ENCODE measurements at places on chromosomes 11 and 22.

DNA sequence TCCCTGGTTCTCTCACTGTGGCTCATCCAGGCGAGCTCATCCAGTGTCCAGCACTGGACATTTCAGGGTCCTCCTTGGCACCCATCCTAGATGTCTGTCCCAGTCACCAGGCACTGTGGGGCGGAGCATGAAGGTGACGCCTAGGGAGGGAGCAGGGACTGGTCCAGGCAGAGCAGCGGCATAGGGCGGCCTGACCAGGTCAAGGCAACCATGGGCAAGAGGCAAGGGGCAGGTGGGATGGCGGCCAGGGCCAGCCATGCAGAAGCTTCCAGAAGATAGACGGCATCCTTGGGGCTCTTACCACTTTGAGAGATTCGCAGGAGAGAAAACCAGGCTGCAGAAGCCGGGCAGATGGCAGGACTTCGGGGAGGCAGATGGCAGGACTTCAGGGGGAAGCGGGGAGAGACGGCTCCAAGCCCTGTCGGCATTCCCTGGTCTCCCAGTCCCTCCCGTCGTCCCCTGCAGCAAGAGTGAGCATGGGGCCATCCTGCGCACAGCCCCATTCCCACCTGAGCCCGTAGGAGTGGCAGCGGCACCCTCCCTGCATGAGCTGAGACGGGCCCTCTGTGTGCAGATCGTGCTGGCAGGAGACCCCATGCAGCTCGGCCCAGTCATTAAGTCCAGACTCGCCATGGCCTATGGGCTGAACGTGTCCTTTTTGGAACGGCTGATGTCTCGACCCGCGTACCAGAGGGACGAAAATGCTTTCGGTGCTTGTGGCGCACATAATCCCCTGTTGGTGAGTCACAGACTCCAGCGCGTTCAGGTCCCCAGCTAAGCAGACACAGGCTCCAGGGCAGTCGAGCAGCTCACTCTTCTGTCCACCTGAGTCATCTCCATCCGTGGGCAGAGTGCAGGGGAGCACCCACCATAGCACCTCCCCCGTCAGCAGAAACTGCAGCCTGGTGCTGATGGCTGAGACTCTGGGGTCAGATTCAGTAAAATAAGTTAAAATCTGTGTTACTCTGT lies 20.1 kb upstream of the PANX2 start:
- DNase-seq, result no peak

DNA sequence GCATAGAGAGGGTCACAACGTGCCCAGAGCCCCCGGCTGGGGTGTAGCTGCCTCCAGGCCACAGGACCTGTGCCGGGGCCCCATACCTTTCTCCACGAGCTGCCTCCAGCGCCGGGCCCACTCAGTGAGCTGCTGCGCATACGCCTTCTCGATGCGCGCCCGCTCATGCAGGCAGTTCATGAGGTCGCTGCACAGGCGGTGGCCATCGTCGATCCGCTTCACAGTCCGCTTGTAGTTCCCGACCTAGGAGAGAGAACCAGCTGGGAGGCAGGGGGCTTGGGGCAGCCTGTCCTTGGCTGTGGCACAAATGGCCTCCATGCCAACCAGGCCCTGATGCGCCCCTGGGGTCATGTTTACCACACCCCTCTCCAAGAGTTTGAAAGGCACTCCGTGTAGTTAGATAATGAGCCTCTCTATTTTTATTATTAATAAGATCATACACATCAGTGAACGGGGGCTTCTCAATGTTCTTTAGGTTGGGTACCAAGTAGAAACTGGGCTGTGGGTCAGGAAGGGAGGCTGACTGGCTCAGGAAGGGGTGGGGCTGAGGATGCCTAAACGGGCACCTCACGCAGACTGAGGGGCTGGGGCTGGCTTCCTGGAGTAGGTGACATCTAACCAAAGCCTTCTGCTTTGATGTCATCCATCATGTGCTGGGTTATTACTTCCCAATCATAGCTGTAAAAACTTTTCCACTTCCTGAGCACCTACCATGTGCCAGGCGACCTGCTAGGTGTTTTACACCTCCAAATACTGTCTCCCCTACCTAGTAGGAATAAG lies 36.5 kb upstream of the ARFGAP3 start:
- DNase-seq, result no peak

GRCh38 chr11:95897731-95898130 lies 26.2 kb downstream of the MTMR2 start:
- no peak for DNase-seq

GRCh38 chr11:121552154-121552553 lies 99.4 kb upstream of the SORL1-AS1 start:
- no peak for DNase-seq

- no peak for DNase-seq
Measured at GRCh38 chr11:85062659-85063058, 564.5 kb downstream of the DLG2 start.

GRCh38 chr11:11663907-11664306 lies 42.1 kb upstream of the GALNT18 start:
- no peak for DNase-seq

GRCh38 chr11:118051611-118052461 lies 25.0 kb upstream of the TMPRSS4 start:
- DNase-seq, result no peak

DNA sequence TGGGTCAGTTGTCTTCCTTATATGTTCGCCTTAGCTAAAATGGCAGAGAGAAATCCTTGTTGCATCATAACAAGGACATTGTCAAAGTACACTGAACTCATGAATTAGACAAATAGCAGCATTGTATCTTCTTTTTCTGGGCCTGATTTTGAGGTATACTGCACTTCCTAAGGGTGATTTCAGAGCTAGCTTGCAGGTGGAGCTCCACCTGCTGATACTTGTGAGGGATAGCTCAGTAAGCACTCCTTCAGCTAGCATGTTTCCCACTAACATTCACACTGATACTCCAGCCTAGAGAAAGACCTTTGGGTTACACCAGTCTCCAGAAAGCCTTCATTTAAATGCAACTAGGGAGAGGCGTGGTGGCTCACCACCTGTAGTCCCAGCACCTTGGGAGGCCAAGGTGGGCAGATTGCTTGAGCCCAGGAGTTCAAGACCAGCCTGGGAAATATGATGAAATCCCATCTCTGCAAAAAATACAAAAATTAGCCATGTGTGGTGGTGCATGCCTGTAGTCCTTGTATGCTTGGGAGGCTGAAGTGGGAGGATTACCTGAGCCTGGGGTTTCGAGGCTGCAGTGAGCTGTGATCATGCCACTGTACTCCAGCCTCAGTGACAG lies 29.8 kb downstream of the JAM3 start:
- no peak for DNase-seq

DNA sequence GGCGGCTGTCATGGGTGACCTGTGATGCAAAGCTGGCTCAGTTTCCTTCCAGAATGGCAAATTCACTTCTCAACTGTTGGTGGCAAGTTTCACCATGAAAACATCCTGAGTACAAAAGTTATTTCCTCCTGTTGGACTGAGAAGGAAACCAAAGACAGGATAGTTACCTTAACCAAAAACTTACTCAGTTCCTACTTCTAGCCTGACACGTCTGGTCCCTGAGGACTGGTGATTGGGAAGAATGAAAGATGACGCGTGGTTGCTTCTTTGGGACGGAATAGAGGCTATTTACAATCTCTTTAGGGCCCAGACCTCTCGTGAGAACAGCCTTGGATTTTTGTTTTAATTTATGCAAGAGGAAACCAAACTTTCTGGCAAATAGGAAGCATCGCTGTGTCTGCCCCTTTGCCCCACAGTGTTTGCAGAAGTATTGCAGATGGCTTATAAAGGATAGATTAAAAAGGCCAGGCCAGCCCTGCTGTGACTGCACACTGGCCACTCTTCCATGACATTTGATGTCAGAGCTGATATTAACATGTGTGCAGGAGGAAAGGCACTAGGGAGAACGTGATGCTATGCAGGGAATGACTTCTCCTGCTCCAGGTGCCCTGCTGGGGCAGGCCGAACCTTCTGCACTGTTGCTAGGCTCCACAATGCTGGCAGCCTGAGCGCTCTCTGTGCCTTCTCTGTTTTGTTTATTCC lies 7.6 kb downstream of the VPS26B start:
- DNase-seq, result no peak

Measured in heart right ventricle (tissue), 16 donors.